ENCODE measurements at places on chromosomes 7 and 10.

GRCh38 chr10:125025341-125025740 is 83.4 kb downstream of the ZRANB1 start:
- DNase-seq = no peak

DNA sequence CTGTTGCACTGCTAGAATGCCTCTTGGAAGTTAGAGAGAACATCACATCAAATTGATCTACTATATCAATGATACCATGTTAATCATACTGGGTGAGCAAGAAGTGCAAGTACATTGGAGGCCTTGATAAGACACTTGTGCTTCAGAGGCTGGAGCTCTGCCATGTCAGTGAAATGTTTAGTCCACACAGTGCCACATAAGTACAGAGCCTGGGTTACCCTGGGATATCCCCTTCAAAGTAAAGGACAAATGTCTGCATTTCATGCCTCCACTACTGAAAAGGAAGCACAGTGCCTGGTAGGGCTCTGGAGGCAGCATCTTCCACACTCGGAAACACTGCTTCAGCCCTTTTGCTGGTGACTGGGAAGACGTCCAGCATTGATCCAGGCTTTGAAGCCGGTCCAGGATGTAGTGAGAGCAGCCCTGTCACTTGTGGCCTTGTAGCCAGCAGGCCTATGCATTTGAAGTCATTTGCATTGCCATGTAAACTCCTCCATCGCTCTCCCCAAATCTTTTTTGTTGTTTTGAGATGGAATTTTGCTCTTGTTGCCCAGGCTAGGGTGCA is 15.7 kb upstream of the STN1 start:
- DNase-seq = no peak

GRCh38 chr7:44970523-44971051 is 8.2 kb downstream of the MYO1G start:
- no peak for DNase-seq

DNA sequence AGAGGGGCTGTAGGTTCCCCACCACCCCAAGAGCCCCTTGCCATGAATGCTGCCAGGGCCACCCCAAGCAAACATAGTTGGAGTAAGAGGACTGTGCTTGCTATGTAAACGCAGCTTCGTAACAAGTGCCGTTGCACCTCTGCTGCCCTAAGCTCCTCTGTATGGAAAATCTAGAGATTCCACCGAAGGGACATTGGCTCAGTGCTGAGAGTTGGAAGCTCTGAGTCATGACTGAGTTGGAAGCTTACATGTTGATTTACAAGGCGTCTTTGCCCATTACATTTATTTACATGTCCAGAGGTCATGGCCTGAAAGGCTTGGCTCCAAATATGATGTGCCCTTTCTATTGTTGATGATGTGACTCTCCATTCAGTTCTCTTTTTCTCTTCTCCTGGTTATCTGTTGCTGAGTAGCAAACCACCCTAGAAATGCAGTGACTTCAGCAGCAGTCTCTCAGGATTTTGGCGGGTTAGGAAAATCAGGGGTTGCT is 233.1 kb upstream of the TCF7L2 start:
- DNase-seq = no peak

GRCh38 chr7:104150470-104150869 is 57.3 kb downstream of the ORC5 start:
- no peak for DNase-seq

GRCh38 chr10:129759214-129760002 is 204.7 kb downstream of the EBF3 start:
- no peak for DNase-seq

Data from stimulated activated naive CD4-positive, alpha-beta T cell treated with Interleukin-2 at 50 U/mL for 16 hours (primary cell).